ENCODE measurements at places on chromosomes 1 and 21. TPM values are rescaled to one million over a fixed set of nuclear protein-coding genes. Genes with fewer than 3 reads are reported as not detected.

DNA sequence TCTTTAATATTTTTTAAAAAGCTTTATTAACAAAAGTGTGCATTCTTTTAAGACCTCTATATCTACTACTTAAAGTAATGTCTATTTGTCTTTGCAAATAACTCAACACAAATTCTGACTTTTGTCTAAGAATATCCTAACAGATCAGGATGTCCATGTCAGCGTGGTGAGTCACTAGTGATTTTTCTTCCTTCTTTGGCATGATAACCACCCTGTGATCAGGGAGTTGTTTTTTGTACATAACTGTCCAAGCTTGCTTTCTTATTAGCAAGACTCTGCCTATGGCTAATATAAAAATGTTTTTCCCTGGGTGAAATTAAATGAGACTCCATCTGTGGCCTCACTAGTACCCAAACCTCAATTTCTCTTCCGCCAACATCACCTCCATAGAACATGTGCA, 688.9 kb upstream of the ADGRL2 start:
- no peaks in the 10 kb centered on the region for H3K4me1 ChIP-seq
- no peak for DNase-seq
- H3K27ac ChIP-seq: no peak overlapping the region
- no peaks in the 10 kb centered on the region for H3K27me3 ChIP-seq
- no peaks in the 10 kb centered on the region for H3K36me3 ChIP-seq
- no peak overlapping the region for H3K4me3 ChIP-seq

GRCh38 chr1:210901981-210902770, 231.8 kb downstream of the KCNH1 start:
- no peak for DNase-seq
- H3K4me1 ChIP-seq: no peaks in the 10 kb centered on the region
- H3K4me3 ChIP-seq: no peak overlapping the region
- no peaks in the 10 kb centered on the region for H3K36me3 ChIP-seq
- H3K27ac ChIP-seq: no peak overlapping the region

- no peak overlapping the region for H3K27ac ChIP-seq
- H3K36me3 ChIP-seq: no peaks in the 10 kb centered on the region
- DNase-seq: peak; percentile 4
- H3K4me1 ChIP-seq: no peaks in the 10 kb centered on the region
Observed at GRCh38 chr1:70966018-70966638, 81.5 kb downstream of the PTGER3 start.

DNA sequence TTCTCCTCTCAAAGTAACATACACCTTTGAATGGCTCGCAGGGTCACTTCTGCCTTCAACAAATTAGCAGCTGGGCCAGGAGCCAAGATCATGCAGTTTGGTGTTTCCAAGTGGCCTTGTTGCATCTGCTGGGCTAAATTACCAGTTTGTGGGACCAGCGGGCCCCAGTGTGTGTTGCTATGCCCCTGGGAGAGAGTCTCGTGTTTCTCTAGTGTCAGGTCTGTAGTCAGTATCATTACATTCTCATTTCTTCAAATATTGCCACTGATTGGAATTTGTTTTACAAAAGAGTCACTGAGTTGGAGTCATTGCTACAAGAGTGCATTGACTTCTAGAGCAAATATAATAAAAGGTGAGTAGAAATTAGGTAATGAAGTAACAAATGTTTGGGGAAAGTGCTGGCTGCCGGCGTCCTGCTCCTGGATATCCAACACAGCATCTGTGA, 35.5 kb downstream of the RHOU start:
- H3K4me1 ChIP-seq: peaks cover 3% of the 10 kb centered on the region
- H3K27me3 ChIP-seq: peaks cover 2% of the 10 kb centered on the region
- no peaks in the 10 kb centered on the region for H3K36me3 ChIP-seq
- DNase-seq: no peak
- H3K4me3 ChIP-seq: no peak overlapping the region
- no peak overlapping the region for H3K27ac ChIP-seq

DNA sequence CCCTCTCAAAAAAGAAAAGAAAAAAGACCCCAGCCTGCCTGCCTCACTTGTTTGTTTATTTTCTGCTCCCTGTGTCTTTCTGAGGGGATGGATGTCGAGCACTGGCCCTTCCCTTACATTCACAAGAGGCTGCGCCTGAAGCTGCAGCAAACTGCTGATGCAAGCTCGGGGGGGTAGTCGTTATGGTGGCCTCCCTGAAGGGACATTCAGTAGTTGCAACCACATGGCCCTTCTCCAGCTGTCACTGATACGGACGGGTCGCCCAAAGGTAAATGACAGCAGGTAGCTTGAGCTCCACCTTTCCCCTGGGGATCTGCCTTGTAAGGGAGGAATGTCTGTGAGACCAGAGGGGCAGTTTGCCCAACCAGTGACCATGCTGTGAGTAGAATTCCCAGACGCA, 17.7 kb downstream of the PLEKHM2 start:
- DNase-seq: no peak
- H3K27ac ChIP-seq: no peak overlapping the region
- H3K27me3 ChIP-seq: no peaks in the 10 kb centered on the region
- peaks cover 28% of the 10 kb centered on the region for H3K4me1 ChIP-seq
- no peaks in the 10 kb centered on the region for H3K36me3 ChIP-seq

DNA sequence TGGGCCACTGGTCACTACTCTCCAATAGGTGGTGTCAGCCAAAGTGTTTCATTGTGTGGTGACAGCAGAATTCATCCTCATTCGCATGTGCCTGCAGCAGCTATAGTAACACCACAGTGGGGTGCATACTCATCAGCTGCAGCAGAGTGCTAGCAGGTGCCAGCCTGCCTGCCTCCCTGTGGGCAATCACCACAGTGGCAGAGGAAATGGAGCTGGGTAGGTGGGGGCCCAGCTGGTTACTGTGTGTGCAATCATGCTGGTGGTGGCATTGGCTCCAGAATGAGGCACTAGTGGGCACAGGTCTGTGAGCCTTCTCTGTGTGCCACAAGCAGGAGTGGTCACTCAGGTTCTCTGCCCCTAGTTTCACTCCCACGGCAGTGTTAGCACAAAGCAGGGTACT, 579.2 kb downstream of the PTPRC start:
- DNase-seq: peak; percentile 3
- peaks cover 5% of the 10 kb centered on the region for H3K4me1 ChIP-seq
- no peak overlapping the region for H3K27ac ChIP-seq
- no peaks in the 10 kb centered on the region for H3K27me3 ChIP-seq
- no peaks in the 10 kb centered on the region for H3K36me3 ChIP-seq

- DNase-seq: no peak
- no peak overlapping the region for H3K4me3 ChIP-seq
- H3K36me3 ChIP-seq: no peaks in the 10 kb centered on the region
- H3K27ac ChIP-seq: no peak overlapping the region
- peaks cover 24% of the 10 kb centered on the region for H3K27me3 ChIP-seq
- H3K4me1 ChIP-seq: peaks cover 3% of the 10 kb centered on the region
Observed at GRCh38 chr1:7694600-7695496, 76.2 kb upstream of the VAMP3 start.

DNA sequence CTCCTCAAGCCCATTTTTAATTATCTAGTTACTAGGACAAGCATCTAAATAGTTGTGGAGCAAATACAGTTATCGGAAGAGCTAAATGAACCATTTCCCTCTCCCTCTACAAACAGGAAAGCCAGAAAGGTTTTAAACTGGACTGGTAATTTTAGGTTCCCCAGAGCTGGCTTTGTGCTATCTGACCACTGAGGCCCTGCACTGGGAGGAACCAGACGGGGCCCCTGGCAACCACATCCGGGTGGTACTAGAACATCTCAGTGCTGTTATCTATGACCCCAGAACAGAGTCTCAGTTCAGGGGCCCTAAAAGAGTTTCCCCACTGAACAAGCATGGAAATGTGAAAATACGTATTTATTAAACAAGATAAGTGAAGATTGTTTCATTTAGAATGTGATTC, 7.7 kb upstream of the RSPH1 start:
- H3K36me3 ChIP-seq: no peaks in the 10 kb centered on the region
- peak overlapping the region; percentile 43 for H3K27ac ChIP-seq
- H3K4me3 ChIP-seq: no peak overlapping the region

- H3K4me3 ChIP-seq: no peak overlapping the region
- peaks cover 67% of the 10 kb centered on the region for H3K4me1 ChIP-seq
- DNase-seq: no peak
- H3K36me3 ChIP-seq: peaks cover 49% of the 10 kb centered on the region
- H3K27me3 ChIP-seq: no peaks in the 10 kb centered on the region
Observed at GRCh38 chr1:88873737-88874349, 17.5 kb downstream of the GTF2B start.

GRCh38 chr1:246748867-246749266, 24.7 kb downstream of the SCCPDH start:
- H3K4me3 ChIP-seq: no peak overlapping the region
- no peak overlapping the region for H3K27ac ChIP-seq
- no peaks in the 10 kb centered on the region for H3K4me1 ChIP-seq
- DNase-seq: no peak

DNA sequence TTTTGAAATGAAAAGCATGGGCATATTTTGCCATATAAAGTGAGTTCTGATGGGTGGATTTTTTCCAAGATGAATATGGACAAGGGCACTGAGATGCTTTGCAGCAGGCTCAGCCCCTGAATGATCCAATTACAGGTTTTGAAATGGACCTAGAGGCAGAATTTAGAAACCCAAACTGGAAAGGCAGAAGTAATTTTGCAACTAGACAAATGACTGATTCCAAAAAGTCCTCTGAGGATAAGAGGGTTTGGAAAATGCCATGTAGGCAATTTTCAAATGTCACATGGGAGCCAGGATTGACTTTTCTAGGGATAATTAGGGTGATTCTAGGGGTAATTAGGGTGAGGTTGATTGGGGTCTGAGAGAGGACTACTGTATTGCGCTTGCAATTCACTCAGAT, 148.9 kb upstream of the ZNF648 start:
- peaks cover 4% of the 10 kb centered on the region for H3K27me3 ChIP-seq
- H3K36me3 ChIP-seq: no peaks in the 10 kb centered on the region
- no peaks in the 10 kb centered on the region for H3K4me1 ChIP-seq
- no peak overlapping the region for H3K4me3 ChIP-seq
- no peak for DNase-seq

GRCh38 chr21:31665397-31665796, 5.9 kb downstream of the SOD1 start:
- no peaks in the 10 kb centered on the region for H3K36me3 ChIP-seq
- peak overlapping the region; percentile 4 for H3K4me3 ChIP-seq
- no peak overlapping the region for H3K27ac ChIP-seq
- no peak for DNase-seq

GRCh38 chr1:177790566-177790965, 179.3 kb downstream of the SEC16B start:
- no peak overlapping the region for H3K27ac ChIP-seq
- DNase-seq: no peak
- no peaks in the 10 kb centered on the region for H3K27me3 ChIP-seq
- H3K4me3 ChIP-seq: no peak overlapping the region
- H3K36me3 ChIP-seq: no peaks in the 10 kb centered on the region

DNA sequence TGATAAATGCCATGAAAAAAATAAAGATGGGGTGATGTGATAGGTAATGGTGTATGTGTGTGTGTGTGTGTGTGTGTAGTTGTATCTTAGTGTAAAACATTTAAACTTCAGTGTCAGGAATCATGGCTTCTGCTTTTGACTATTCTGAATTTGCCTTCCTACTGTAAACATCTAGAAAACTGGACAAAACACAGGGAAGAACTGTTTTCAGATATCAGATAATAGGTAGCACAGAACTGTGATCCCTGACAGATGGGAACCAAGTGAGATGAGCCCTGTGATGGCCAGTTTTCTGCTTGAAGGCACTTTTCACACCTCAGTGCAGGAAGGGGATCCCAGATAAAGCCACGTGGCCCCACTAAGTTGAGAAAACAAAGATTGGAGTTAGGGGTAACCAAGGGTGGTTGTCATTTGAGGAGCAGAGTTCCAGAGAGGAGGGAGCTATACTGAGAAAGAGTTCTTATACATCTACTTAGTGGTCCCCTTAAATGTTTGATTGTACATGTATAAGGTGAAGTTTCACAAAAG, 17.3 kb downstream of the DYRK1A start:
- DNase-seq: no peak
- peaks cover 1% of the 10 kb centered on the region for H3K27me3 ChIP-seq
- peak overlapping the region; percentile 88 for H3K27ac ChIP-seq
- H3K4me3 ChIP-seq: peak overlapping the region; percentile 39
- peaks cover 8% of the 10 kb centered on the region for H3K36me3 ChIP-seq

DNA sequence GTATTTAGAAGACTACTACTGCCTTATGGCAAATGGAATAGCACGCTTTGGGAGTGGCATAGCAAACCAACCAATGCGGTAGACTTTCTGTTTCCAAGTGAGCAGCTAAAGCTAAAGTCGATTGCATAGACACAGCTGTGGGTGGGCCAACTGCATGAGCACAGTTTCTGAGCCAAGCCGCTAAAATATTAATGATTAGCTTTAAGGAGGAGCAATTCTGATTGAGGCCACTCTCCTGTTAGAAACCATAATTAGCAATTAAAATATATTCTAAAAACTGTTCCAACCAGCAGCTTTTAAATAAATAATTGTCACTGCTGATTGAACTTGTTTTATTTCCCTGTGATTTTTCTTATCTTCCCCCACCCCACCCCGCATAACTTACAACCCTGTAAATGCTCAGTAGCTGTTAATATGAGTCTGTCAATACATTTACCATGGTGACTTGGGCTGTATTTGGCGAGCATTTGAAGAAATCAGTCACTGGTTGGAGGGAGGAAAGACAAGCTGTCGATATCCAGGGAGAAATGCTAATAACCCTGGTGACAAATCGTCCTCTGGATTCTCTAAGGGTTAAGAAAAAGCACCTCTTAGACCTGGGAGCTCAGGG, 32.2 kb downstream of the RNF220 start:
- no peak overlapping the region for H3K4me3 ChIP-seq
- H3K4me1 ChIP-seq: peaks cover 4% of the 10 kb centered on the region
- H3K36me3 ChIP-seq: no peaks in the 10 kb centered on the region
- DNase-seq: no peak
- H3K27ac ChIP-seq: no peak overlapping the region
- H3K27me3 ChIP-seq: peaks cover 6% of the 10 kb centered on the region

DNA sequence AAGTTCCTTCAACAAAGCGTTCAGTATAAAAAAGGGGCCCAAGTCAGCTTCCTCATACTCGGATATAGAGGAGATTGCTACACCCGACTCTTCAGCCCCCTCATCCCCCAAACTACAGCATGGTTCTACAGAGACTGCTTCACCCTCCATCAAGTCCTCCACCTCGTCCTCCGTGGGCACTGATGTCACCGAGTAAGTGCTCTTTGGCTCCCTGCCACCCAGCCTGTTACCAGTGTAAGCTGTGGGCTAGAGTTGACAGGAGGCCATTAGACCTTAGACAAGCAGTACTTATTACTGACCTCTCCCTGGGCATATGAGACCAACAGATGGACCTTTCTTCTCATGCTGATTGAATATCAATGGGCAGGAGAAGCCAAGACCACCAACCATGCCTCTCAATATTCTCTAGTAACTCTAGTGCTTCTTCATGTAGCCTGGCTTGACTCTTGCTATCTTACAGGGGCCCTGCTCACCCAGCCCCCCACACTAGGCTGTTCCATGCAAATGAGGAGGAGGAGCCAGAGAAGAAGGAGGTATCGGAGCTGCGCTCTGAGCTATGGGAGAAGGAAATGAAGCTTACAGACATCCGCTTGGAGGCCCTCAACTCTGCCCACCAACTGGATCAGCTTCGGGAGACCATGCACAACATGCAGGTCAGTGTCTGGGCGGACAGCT, 20.9 kb upstream of the IPO9 start:
- DNase-seq: no peak
- H3K4me1 ChIP-seq: no peaks in the 10 kb centered on the region
- H3K27me3 ChIP-seq: no peaks in the 10 kb centered on the region
- H3K36me3 ChIP-seq: peaks cover 53% of the 10 kb centered on the region
- no peak overlapping the region for H3K27ac ChIP-seq

CTBS gene
- total RNA-seq: 18.0 TPM

F11R gene
- total RNA-seq: 16.3 TPM

BSND gene
- total RNA-seq: not detected

SPRR3 gene
- total RNA-seq: not detected

KRTAP20-2 gene
- not detected for total RNA-seq

LCE1B gene
- total RNA-seq: not detected

CYP4A11 gene
- total RNA-seq: not detected

APCS gene
- not detected for total RNA-seq

IPO9 gene
- total RNA-seq: 40.7 TPM

CRYAA gene
- not detected for total RNA-seq

Data from naive thymus-derived CD8-positive, alpha-beta T cell (primary cell).